ENCODE measurements at places on chromosomes 2 and 18.

DNA sequence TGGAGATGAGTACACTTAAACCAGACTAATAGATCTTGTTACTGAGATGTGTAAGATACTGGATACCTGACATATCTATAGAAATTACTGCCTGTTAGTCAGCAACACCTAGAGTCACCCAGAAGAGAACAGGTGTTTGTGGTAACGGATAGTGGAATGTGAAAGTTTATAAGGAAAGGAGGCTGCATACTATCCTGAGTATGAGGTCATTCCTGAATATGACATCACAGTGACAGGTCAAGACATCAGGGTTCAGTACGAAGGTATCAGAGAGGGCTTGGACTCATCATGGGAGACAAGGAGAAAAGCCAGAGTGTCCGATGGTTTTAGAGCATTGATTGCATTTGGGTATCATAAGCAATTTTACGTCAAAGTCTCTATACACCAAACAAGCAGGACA, 55.3 kb downstream of the ABCA12 start:
- DNase-seq, result no peak

GRCh38 chr18:48866856-48867255, 83.9 kb downstream of the SMAD7 start:
- DNase-seq, result no peak

DNA sequence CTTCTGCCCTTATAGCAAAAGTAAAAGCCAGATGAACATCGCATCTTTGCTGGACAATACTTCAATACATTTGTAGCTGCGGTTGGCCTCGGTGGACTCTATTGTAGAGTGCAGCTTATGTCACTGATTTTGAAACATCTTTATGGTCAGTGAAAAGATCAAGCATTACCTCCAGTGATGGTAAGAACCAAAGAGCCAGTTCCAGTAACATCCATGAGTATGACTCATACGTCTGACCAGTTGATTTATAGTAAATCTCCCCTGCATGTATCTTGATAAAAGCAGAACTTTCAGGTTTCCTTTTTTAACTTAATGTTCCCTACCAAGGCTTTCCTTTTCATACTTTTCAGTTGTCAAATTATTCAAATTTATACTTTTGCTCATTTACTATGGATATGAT, 119.2 kb upstream of the HNRNPA3 start:
- no peak for DNase-seq

GRCh38 chr2:84052043-84052442, 407.0 kb downstream of the SUCLG1 start:
- no peak for DNase-seq

DNA sequence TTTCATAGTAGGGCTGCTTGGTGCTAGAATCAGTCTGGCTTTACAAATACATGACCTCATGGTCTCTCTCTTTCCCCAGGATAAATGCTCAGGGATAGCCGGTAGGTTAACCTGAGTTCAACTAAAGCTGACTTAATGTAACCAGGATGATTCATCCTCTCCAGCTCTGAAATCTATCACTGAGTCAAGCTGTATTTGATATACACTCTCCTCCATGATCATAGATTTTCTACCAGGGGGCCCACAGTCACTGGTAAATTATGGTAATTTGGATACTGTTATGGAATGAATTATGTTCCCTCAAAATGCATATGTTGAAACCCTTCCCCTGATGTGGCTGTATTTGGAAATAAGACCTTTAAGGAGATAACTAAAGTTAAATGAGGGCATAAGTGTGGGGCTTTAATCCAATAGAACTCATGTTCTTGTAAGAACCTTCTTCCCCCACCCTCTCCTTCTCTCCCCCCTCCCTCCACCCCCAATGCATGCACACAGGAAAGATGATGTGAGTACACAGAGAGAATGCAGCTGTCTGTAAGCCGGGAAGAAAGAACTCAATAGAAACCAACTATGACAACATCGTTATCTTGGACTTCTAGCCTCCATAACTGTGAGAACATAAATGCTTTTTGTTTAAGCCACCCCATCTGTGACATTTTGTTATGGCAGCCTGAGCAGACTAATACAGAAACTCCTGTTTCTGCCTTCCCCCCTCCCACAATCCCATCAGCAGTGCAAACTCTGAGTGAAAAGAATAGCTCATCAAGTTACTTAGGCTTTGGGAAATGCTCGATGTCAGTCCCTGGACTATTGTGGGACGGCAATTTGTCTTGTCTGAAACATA, 134.9 kb upstream of the KYNU start:
- no peak for DNase-seq

DNA sequence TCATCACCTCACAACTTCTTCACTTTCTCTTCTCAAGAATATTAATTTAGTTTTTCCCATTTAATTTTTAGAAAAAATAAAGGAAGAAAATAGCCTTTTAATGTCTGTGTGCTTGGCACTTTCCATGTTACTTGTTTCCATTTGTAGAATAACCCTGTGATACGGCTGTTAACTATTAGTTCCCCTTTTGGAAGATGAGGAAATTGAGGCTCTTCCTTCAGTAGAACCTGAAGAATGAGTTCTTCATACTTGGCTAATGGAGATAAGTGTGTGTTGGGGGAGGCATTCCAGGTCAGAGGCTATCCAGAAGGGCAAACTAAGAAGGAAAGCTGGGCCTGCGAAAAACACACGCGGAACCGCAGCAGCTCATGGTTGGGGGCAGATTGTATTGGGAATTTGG, 38.3 kb downstream of the ZNF532 start:
- no peak for DNase-seq

All from AG20443 (cell line).